Activated naive CD8-positive, alpha-beta T cell treated with anti-CD3 and anti-CD28 coated beads, Interleukin-2, amount 50 U/mL, for 16 hours (primary cell): ENCODE measurements at places on chromosomes 2 and 18.

GRCh38 chr2:6074089-6074643 lies 382.0 kb downstream of the SOX11 start:
- no peak for DNase-seq

DNA sequence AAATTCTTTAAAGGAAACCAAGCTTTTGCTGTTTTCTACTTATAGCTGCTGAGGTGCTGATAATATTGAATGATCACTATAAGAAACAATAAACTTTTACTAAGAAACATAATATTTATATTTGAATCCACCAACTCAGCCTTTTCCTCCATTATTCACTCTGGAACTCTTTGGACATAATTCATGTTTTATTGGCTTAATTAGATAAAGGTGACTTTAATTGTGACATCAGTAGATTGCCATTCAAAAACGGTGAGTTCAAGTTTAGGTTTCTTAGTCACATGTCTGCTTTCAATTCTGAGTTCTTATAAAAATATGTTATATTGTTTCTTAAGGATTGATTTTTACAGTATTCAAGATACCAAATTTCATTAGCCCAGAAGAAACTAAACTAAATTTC lies 24.0 kb downstream of the CCDC85A start:
- no peak for DNase-seq

DNA sequence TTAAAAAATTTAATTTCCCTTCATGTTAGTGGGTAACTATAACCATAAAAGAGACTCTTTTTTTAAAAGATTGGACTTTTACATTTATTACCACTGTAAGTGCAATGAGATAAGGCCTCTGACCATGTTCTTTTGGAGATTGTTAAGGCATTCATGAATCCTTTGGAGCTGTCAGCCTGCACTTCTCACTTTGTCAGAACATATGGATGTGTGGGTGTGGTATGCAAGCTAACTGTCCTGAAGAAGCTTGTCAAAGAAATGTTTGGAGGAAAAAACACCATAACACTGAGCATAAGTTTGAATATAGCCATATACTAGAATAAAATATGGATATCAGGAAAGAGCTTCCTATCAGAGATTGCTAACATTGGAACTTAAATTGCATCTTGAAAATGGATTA lies 754.1 kb downstream of the DPP10 start:
- no peak for DNase-seq

GRCh38 chr2:104900608-104901007 lies 46.7 kb downstream of the POU3F3 start:
- no peak for DNase-seq

DNA sequence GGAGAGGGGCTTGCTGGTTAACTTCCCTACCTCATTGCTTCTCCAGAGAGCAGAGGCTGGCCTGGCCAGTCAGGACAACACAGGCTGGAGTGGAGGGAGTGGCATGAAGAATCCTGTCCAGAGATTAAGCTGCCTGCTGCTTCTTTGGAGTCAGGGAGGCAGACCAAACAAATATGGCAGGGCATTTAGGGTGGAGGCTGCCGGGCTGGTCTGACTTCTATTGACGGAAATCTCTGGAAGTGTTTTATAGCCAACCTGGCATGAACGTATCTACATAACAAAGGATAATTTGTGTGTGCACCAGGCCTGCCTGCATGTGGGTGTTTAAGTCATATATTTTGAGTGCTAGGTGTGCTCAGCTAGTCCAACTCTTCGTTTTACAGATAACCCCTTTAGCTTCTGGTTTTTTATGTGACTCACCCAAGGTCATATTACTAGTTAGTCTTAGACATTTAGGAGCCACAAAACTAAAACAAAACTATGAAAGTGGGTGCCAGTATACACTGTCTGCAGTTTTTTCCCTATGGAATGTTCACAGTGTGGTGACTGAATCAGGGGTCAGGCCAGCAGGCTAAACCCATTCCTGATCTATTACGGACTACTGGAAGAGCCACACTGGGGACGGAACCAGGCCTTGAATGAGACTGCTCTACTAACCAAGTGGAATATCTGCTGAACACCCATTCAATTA lies 5.5 kb downstream of the NPC1 start:
- no peak for DNase-seq
